ENCODE measurements at places on chromosomes 7 and 10.

- DNase-seq = no peak
These were observed 512.8 kb upstream of the GALNT17 start for GRCh38 chr7:70619130-70619529.

DNA sequence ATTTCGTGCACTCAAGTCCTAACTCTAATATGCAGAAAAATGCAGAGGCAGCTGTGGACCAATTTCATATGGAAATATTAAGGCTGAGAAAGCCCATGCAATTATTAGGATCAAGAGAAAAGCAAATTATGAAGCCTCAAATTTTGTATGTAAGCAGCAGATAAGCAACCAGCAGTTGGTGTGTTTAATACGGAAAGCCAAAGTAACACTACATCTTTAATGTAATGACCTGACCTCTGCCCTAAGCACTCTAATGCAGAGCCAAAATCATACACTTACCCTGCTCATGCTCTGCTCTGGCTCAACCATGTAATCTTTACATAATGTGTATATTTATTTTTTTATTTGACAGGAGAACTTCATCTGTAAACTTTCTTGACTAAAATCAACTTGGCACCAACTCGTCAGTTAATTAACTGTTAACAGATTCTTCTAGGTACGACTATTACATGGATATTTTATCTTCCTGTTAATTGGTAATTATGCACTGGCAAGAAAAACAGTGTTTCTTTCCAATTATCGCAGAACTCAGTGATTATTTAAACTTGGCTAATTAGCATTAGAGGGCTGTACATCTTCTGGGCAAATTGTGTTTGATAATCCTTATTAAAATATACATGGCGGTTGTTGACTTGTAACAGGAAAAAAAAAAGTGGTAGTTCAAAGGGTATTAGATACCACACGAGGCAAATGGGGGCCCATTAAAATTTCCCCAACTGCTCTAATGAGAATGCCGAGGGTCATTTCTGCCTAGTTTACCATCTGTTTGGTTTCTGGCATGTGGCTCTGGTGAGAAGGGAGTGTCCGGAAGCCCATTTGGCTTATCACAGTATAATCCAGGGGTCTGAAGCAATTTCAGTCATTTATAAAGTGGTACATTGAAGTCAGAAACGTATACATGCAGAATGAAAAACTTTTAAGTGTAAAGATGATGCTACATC, 94.5 kb downstream of the RELN start:
- no peak for DNase-seq

- no peak for DNase-seq
These were observed 912.9 kb downstream of the SORCS1 start for GRCh38 chr10:106251573-106251972.

DNA sequence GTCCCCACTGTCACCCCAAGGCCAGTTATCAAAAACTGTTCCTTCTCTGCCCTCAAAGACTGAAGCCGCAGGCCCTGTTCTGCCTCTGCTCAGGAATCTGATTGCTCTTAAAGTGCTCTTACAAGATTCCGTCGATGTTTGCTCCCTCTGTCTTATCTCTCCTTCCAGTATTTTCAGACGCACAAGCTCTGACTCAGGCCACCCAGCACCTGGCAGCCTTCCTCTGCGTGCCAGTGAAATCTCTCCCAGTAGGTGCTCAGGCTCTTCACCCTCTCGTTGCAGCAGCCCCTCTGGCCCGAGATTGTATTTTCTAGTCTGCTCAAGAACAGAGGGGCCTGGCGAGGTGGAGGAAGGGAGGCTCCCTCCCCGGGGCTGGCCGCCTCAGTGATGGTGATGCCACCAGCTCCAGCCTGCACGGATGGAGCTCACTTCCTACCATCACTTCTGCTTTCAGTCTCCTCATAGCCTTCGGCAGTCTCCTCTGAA, 276.2 kb downstream of the USP6NL start:
- no peak for DNase-seq

GRCh38 chr7:123615344-123615743, 13.7 kb downstream of the ASB15 start:
- DNase-seq = no peak

DNA sequence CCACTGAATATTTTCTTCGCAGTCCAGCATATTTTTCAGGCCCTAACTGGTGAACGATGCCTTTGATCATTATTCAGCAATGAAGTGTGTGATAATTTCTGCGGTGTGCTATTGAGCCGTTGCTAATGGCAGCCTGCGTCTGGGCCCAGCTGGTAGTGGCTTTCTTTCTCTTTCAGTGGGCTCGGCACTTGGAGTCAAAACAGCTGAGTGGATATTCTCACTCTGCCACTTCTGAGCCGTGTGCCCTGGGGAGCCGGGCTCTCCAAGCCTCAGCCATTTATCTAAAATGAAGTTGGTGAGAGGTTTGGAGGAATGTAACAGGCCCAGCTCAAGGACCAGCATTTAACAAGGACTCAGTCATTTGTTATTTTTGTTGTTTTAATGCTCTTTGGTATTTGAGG, 87.5 kb upstream of the IFRD1 start:
- DNase-seq = no peak

DNA sequence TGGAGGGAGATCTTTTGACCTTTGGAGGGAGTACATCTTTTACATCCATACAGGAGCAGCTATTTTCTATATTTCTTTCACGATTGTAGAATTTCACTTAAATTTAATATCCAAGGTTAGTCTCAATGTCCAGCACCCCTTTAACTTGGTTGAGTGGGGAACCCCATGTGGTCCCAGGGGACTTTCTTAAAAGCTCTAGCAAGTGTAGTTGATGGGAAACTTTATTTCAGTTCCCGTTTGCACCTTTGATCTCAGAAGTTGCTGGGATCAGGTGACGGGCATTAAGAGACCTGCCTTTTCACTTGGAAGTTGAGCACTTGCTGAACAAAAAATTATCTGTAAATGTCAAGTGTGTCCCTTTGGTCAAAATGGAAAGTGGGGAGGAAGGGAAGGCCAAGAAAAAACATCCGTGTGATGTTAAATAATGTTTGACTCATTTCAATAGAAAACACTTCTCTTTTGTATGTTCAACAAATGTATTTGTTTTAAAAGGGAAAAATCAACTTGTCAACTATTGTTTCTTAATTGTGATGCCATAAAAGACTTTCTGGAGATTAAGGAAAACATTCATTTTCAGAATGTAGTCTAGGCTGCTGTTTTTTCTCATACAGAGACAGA, 370.1 kb upstream of the GALNT17 start:
- DNase-seq = no peak

DNA sequence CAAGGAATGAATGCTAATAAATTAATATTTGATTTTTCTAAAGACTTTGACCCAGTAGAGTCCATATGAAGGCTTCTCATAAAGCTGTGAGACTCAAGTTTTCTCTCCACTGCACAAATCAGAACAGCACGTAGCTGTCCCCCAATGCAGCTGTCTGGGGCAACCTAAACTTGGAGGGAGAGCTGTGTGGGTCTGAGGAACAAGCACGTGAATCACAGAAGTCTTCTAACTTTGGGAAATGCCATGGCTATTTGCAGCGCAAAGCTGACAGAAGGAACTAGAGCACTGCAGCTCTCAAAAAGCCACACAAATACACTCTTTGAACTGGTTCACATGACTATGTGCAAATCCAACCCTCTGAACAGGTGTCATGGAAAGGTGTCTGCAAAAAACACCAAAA, 47.9 kb downstream of the COL1A2 start:
- DNase-seq = no peak

GRCh38 chr10:28396331-28396730, 93.5 kb upstream of the MPP7 start:
- no peak for DNase-seq

- no peak for DNase-seq
These were observed 177.2 kb downstream of the BUB3 start for GRCh38 chr10:123331438-123331837.

Data from stimulated activated CD8-positive, alpha-beta memory T cell treated with anti-CD3 and anti-CD28 coated beads, Interleukin-4, amount 100 ng/mL, for 4 hours (primary cell).